CD8-positive, alpha-beta T cell (primary cell): ENCODE measurements at places on chromosomes 13 and 19.

GRCh38 chr13:85974608-85975366 lies 175.6 kb upstream of the SLITRK6 start:
- no peak for DNase-seq

DNA sequence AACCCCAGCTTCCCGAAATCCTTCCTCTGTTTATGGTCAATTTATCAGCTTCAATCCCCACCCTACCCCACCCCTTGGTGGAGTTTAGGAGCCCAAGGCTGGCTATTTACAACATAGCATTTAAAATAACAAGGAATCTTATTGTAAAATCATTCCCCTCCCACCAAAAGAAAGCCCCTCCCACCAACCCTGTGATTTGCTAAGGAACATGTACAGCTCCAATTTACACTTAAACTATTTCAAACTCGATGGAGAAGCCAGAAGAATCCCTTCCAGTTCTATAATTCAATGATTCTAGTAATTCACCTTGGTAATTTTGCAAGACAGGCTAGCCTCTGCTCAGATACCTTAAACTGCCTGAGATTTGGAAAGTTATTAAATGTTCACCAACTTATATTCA lies 3.0 kb downstream of the LATS2 start:
- DNase-seq: no peak

DNA sequence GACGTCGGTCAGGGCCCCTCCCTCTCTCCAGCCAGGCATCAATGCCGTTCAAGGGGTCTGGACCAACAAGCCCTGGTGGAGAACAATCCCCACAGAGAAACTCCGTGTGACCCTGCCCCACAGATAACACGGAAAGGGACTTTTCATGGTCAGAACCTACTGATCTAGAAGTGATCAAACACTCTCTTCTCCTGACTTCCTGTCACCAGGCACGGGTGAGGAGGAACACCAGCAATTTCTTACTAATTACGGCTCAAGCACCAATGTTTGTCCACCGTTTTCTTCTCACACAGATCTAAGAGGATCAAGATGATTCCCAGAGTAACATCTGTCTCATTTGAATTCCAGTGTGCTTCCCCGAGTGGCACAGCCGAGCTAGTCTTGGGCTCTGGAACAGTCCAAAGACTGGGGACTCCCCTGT lies 11.8 kb downstream of the RASA3 start:
- no peak for DNase-seq

DNA sequence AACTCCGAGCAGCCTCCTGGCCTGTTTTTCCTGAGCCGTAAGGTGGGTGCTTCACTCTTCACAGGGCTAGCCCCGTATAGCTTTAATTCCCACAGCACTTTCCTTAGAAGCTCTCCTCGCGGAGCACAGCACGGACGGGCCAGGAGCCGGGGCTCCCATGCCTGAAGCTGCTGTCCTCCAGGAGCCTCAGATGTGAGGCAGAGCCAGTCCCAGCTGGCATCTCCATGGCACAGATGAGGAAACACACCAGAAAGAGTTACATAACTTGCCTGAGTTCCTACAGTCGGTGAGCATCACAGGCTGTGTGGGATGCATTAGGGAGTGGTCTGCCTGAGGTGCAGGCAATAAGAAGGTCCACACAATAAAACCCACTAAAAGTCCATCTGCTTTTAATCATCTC lies 118.5 kb downstream of the ATP8A2 start:
- no peak for DNase-seq

GRCh38 chr13:51733374-51734298 lies 70.3 kb downstream of the DHRS12 start:
- DNase-seq: no peak

GRCh38 chr13:103133556-103133955 lies 67.3 kb upstream of the SLC10A2 start:
- no peak for DNase-seq

DNA sequence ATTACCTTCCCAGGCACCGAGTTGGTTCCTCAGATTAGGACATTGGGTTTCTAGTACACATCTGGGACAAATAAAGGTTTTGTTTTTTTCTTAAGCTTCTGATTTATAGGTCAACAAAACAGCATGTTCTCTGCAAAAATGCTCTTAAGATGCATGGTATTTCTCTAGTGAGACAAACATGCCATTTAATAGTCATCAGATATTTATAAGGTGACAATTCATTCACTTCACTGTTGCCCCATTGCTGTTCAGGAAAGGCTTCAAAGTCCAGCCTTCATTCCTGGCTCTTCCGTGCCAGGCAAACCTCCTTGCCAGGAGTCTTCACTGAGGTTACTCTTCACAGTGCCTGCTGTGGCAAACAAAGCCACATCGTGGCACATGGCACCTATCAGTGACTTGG lies 156.3 kb upstream of the FNDC3A start:
- no peak for DNase-seq

GRCh38 chr19:34282611-34283519 lies 28.5 kb downstream of the GARRE1 start:
- DNase-seq: no peak

GRCh38 chr13:112065867-112066623 lies 904 bp upstream of the SOX1 start:
- DNase-seq: no peak

DNA sequence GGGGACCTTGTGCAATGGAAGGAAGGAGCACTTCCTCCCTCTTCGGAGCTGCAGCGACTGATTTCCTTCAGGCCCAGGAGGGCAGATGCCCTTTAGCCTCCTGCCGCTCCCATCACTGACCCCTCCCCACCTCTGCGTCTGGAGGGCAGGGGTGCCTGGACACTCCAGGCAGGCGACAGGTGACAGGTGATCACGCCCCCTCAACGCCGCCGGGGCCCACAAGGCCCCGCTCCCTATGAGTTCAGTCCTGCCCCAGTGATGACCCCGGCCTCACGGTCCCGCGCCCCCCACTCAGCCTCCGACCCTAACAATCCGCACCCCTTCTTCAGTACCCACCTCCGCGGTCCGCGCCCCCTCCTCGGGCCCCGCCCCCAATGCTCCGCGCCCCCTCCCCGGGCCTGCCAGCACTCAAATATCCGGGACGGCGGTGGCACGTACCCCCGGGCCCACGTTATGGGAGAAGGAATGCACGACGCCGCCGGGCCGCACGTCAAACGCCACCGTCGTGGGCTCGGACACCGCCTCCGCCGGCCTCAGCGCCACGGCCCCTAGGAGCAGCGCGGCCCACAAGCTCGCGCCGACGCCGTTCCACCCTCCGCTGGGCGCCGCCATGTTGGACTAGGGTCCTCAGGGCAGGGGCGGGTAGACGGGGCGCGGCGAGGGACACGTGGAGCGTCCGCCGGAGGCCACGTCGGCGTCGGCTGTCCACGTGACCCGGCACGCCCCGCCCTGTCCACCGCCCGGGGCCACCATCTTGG lies at the start of gene MYDGF:
TSS of gene MYDGF (minus strand) at position 620 of the 758 bp plus-strand sequence. CDS start at position 612, 8 bp downstream.
- DNase-seq: peak; percentile 88

DNA sequence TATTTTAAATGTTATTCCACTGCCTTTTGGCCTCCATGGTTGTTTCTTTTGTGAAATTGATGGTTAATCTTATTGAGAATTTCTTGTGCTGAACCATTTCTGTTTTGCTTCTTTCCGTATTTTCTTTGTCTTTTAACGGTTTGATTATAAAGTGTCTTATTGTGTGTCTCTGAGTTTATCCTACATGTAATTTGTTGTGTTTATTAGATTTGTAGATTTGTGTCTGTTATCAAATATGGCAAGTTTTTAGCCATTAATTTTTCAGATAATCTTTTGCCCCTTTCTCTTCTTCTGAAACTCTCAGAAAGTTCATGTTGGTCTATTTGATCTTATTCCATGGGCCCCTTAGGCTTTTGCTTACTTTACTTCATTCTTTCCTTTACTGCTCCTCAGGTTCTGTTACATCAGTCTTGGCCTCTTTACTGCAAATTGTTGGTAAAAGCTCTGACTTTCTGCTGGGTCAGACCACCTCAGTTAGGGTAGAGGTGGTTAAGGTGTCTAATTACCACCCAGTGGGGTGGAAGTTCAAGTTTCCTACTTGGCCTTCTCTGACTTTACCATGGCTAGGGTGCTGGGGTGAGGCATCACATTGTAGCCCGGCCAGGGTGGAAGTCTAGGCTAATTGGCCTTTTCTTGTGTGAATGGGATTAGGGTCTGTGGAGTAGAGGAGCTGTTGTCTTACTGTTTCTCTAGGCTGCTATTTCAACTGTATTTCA lies 58.3 kb downstream of the ZMYM2 start:
- no peak for DNase-seq

- no peak for DNase-seq
These were observed 4.7 kb downstream of the ZNF317 start for GRCh38 chr19:9144920-9145319.

DNA sequence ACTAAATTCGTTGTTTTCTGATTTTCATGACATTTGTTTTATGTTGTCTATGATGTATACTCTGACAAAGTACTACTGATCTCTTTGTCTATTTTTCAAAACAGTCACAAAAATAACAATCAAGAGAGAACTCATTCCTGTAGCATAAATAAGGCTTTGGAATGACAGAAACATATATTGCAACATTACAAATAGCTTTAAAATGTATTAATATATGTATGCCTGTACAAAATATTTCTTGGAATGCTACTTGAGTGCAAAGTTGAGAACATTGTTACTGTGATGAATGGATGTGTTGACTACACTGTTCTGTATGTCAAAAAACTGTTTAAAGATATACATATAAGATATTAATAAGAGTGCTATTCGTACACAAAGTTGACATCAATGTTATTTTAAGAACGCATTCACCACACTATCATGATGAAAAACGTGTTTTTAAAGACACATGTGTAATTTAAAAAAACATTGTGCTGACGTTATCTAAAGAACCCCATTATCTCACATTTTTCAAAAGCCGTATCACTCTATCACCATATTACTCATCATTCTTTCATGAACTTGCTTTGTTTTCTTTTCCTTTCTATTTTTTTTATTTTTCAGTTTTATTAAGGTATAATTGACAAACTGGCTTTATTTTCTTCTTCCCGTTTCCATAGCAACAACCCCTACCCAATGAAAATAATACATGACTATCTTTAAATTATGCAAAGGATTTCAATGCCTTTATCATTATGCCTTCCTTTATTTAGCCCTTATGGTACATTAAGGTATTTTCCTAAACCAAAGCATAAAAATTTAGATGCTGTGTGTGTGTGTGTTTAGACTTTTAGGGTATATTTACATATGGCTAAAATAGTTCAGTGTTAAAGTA lies 918.8 kb downstream of the SLITRK1 start:
- no peak for DNase-seq

DNA sequence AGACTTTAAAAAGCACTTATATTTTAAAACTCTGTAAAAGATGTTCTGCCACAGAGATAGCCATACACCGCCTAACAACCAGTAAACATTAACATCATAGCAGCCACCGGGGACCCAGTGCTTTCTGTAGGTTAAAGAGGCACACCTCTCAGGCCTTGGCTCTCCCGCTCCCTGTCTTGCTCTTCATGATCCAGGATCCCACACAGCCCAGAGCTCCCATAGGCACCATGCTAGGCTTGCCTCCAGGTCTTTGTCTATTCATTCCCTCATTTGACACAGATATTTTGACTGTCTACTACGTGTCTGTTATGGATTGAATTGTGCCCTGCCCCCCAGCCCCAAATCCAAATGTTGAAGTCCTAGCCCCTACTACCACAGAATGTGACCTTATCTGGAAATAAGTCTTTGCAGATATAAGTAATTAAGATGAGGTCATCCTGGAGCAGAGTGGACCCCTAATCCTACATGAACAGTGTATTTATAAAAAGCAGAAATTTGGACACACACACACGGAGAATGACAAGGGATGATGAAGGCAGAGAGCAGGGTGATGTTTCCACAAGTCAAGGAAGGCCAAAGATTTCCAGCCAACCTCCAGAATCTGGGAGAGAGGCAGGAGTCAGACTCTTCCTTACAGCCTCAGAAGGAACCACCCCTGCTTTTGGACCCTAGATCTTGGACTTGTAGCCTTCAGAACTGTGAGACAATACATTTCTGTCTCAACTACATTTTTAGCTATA lies 272.6 kb downstream of the DNAJC15 start:
- no peak for DNase-seq

DNA sequence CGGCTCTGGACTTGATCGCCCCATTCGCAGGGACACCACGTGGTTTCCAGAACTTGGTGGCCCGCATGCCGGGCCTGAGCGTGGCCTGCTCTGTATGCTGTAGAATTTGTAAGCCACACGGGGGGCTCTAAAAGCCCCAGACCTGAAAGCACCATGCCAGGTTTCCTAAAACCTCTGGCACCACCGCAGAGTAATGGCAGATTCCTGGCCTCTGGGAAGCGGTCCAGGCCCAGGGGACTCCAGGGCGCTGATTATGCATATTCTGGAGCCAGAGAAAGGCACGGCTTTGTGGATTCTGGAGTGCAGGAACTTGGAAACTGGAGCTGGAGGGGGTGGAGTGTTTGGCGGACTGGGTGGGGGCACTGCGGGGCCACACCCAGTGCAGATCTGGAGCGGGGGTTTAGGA lies 3.7 kb downstream of the FTL start:
- no peak for DNase-seq

DNA sequence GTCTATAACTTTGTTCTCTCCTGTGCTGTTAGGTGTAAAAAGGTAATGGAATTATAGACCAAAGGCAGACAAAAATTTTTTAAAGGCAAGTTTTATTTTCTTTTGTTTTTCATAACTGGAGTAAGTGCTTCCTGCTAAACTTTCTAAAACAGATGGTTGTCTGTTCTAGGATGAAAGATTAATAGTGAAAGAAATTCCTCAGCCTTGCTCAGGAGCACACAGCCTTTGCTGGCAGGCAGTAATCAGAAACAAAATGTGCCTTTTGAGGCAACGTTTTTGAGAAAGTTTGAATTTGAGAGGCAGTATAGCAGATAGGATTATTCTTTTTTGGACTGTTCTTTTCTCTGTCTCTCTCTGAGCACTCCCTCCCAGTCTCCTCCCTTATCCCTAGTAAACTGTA lies 2749.5 kb downstream of the PCDH9 start:
- no peak for DNase-seq

- no peak for DNase-seq
These were observed 17.7 kb downstream of the ZMYM5 start for GRCh38 chr13:19845758-19846157.

DNA sequence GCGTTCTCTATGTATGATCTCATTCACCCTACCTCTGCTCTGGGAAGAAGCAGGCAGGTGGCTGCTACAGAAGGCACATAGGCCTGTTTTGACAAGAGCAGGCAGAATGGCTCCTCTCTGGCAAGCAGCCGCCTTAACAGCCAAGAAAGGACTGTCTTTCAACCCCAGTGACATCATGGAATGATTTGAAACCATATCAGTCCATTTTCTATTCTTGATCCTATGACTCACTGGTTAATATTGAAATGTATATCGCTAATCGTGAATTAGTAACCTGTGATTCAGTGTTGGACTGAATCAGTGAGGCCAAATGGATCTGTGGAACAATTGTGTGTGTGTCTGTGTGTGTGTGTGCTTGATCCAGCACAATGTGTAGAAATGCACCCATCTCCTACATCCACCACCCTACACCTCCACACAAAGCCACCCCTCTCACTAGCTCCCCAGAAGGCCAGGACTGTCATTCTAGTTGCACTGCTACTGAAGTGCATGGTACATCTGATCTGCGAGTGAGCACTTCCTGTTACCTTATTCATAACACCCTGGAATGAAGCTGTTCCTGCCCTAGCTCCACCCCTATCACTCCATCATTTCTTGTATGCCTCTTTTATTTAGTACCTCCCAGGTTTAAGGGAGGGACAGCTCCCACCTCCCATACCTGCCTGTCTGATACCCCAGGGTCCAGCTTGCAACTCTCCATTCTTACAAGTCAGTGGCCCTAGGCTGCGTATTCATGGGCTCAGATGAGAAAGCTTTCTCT lies 460.0 kb downstream of the FOXO1 start:
- DNase-seq: peak; percentile 43

- DNase-seq: no peak
These were observed 15.8 kb upstream of the SPRYD7 start for GRCh38 chr13:49951754-49952535.
